AG08395 (cell line): ENCODE measurements at places on chromosomes 16 and 17.

GRCh38 chr17:19935169-19935568, 42.5 kb downstream of the AKAP10 start:
- DNase-seq: no peak

DNA sequence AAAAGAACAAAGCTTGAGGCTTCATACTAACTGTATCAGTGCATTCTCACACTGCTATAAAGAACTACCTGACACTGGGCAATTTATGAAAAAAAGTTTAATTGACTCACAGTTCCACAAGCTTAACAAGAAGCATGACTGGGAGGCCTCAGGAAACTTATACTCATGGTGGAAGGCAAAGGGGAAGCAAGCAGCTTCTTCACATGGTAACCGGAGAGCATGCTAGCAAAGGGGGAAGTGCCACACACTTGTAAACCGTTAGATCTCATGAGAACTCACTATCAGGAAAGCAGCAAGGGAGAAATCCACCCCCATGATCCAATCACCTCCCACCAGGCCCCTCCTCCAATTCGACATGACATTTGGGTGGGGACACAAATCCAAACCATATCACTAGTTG, 25.3 kb downstream of the CTRB2 start:
- DNase-seq: no peak

GRCh38 chr17:75899767-75900468, 3.2 kb upstream of the TRIM65 start:
- no peak for DNase-seq

DNA sequence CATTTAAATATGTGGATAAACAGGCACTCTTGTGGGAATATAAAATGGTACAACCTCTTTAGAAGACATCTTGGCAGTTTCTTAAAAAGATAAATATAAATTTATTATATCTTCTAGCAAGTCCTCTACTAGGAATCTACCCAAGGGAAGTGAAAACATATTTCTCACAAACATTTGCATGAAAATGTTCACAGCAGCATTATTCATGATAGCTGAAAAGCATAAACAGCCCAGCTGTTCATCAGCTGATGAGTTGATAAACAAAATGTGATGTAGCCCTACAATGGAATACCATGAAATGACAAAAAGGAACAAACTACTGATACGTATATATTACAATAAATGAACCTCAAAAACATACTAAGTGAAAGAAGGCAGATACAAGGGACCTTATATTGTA, 12.0 kb downstream of the DGKE start:
- no peak for DNase-seq

GRCh38 chr17:66032082-66032712, 159.7 kb downstream of the CEP112 start:
- no peak for DNase-seq

- no peak for DNase-seq
These were observed 67.2 kb upstream of the WSB1 start for GRCh38 chr17:27226611-27227230.

DNA sequence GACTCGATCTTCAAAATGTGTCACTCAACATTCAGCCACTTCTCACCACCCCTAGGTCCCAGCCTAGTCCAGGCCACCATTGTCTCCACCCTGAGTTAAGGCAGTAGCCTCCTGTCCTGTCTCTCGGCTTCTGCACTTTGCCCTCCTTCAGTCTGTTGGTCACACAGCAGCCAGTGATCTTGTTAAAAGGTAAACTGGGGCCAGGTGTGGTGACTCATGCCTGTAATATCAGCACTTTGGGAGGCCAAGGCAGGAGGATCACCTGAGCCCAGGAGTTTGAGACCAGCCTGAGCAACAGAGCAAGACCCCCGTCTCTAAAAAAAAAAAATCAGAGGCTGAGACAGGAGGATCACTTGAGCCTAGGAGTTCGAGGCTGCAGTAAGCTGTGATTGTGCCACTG, 25.8 kb downstream of the WWP2 start:
- no peak for DNase-seq

- DNase-seq: peak; percentile 57
These were observed 1.7 kb upstream of the ZNF423 start for GRCh38 chr16:49857423-49858181.

- DNase-seq: no peak
These were observed 44.0 kb downstream of the TUBD1 start for GRCh38 chr17:59848778-59849177.

DNA sequence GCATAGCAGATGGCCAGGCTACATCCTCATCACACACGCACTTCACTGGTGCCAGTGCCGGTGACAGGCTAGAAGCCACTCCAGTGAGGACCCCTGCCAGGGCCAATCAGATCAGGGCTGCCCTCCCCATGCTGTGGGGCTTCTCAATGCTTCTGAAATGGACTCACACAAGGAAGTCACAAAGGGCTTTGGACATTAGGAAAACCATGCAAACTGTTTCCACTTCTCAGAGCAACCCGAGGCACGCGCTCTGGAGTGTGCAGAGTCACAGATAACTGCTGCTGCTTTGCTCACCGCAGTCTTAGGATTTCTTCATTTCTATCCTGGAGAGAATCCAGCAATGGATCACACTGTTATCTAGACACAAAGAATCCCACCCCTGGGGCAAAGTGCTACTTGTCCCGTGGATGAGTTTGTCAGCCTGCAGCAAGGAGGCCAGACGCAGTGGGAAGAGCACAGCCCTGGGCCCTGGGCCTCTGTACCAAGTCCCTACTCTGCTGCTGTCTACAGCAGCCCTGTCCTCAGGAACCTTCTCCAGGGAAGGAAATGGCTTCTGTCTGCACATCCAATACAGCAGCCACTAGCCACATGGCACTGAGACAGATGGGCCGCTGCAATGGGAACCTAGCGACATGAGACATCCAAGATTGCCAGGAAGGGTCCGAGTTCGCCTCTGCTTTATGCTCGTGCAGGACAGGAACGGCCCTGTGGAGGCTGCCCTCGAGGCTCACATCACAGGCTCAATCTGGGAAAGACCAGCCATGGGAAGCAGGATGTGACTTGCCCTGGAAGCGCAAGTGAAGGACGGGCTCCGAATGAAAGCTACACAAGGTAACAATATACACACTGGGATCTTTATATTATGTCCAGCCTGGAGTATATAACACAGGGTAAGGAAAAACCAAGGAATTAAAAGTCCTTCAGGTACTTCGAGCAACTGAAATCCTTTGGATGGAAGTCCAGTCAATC, 169.3 kb downstream of the ZFHX3 start:
- DNase-seq: peak; percentile 77

- no peak for DNase-seq
These were observed 32.4 kb downstream of the RAB11FIP3 start for GRCh38 chr16:457732-458400.

DNA sequence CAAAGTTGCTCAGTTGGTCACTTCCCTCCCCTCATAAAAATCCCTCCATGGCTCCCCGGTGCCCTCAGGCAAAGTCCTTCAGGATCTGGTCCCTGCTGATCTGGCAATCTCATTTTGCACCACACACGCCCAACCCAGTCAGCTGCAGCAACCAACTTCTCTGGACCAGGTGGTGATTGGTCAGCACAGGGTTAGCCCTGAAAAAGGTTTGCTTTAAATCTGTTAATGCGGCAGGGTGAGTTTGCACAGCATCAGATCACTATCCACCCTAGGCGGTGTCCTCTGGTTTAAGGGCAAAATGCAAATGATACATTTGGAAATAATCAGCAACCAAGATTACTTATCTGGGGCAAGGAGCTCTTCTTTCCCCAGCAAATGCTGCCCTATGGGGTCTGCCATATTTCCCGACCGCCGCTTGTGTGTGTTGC, 42.9 kb upstream of the TNRC6C start:
- no peak for DNase-seq

DNA sequence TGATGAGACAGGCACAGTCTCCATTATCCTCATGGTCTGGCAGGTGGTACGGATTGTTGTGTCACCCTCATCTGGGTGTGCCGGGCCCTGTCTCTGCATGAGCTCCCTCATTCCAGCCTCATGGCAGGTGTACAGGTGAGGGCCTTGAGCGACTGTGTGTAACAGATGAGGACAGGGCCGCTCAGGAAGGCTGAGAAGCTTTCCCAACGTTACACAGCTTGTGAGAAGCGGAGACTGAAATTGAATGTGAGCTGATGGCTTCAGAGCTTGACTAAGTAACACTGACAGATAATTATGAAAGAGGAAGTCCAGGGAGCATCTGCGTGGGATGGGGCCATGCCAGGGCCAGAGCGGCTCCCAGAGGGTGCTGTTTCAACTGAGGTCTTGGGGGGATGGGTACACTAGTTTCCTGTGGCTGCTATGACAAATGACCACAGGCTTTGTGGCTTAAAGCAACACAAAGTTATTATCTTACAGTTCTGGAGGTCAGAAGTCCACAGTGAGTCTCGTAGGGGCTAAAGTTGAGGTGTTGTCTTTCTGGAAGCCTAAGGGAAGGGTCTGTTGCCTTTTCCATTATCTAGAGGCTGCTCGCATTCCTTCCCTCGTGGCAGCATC, 36.7 kb downstream of the CMIP start:
- DNase-seq: peak; percentile 49

DNA sequence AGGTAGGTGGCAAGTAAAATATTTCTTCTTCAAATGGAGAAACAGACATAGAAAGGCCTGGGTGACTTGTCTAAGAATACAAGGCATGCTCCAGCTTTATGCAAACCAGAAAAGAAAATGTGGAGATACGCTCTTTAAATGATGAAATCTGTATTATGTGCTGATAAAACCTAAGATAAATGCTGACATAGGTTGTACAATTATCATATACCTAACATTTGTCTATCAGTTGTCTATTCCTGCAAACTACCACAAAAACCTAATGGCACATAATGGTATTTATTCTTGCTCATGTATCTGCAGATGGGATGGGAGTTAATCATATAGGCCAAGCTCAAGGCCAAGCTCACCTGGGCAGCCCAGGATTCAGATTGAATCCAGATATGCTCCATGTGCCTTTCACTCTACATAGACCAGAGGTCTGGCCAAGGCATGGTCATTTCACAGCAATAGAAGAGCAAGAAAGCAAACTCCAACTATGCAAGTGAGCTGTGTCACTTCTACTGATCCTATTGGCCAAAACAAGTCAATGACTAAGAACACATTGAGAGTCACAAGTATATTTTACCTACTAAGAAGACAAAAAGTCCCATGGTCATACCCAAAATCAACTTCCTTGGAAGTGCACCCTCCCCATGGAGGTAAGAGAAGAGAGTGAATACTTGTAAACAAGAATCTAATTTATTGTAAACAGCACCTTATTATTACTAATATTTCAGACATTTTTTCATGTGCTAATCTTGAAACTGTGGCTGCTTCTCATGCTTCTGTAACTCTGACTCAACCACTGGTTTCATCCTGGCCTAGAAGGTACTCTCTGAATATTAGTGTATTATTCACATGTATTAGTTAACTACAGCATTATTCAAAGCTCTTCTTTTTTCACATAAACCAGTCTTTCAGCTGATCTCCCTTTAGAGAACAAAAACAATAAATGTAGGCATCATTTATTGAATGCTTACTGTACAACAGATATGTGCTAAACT, 270.7 kb upstream of the SOX9 start:
- DNase-seq: no peak

- DNase-seq: peak; percentile 70
These were observed at the start of gene CX3CL1 for GRCh38 chr16:57372372-57373116. Gene CX3CL1 (plus strand): TSS chr16:57372490. CDS start chr16:57372569, 79 bp downstream.

GRCh38 chr17:28977659-28978355, 26.5 kb upstream of the PHF12 start:
- DNase-seq: no peak

DNA sequence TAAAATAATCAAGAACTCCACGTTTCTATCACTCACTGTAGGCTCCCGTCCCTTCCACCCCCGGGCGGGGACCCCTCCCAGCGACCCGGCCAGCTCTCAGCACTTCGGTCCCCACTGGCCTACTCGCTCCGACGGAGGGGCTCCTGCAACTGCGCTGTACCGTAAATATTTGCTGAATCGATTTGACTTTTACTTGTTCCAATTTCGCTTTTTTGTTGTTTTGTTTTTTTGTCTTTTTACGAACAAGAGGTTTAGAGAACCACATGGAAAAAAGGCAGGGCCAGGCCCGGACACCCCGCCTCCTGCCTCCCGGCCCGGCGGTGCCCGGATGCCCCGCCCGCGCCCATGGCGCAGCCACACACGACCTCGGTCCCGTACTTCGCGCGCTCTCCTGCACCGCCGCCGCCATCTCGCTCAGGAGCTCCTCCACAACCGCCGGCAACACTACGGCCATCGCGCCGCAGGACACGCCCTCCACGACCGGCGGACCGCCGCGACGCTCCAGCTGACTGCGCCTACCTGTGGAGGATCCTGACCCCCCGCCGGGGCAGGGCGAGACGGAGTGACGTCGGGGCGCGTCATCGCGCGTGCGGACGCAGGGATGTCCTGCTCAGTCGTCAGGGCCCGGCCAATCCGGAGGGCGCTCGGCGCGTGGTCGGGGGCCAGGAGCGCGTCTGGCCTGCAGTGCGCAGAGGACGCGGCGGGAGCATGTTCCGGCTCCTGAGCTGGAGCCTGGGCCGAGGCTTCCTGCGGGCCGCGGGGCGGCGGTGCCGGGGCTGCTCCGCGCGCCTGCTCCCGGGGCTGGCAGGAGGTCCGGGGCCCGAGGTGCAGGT, at the start of the genes TTC19 and ZSWIM7:
Gene TTC19 (plus strand): TSS at position 684 of the 833 bp plus-strand sequence. CDS start 25 bp downstream, at position 709.
Gene ZSWIM7 (minus strand): TSS at position 564 of the 833 bp plus-strand sequence. CDS start 110 bp downstream, at position 454.
- DNase-seq: peak; percentile 97

GRCh38 chr17:2238432-2239169, 65.0 kb downstream of the SMG6 start:
- no peak for DNase-seq

DNA sequence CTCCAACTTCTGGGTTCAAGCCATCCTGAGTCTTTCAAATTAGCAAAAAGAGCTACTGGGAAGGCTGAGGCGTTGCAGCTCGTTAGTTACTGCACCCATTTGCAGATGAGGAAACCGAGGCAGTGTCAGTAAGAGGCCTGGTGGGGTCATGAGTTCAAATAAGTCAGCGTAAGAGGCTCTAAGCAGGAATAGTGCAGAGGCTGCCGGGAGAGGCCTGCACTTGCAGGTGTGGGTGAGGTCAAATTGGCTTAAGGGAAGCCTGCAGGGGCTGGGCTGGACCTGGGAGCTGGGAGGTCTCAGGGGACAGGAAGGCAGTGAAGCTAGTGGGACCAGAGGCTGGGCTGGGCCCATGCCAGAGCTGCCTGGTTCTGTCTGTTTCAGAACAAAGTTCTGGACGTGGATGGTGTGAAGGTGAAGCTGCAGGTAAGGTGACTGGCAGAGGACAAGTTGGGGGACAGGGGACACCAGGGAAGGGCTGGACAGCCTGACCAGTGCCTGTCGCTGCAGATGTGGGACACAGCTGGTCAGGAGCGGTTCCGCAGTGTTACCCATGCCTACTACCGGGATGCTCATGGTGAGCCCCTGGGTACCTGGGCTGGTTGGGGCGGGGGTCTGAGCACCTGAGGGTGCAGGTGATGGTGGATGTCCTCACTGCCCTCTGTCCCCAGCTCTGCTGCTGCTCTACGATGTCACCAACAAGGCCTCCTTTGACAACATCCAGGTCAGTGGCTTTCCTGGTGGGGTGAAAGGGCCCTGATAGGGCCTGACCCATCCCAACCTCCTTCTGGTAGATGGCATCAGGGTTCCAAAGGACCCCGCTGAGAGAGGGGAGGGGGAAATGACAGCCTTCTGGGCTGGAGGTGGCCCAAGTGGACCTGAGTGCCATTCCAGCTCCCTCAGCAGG, 3.0 kb downstream of the RAB26 start:
- DNase-seq: no peak

DNA sequence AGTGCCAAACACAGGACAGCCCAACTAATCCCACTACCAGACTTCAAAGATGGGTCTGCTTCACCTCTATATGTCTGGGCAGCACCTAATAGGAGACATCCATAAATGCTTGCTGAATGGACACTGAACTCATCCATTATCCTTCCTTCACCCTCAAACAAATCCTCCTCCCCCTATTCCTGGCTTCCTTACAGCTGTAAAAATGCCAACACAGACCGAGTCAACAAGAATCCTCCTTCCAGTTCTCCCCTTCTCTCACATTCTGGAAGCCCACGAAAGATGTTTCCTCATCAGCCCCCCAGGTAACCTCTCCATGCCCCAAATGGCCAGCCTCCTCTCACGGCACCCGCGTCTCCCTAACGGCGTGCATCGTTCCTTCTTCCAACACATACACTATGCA, 12.3 kb downstream of the PELP1 start:
- no peak for DNase-seq
